GM13976 (cell line): ENCODE measurements at places on chromosomes 1 and 21.

GRCh38 chr1:247293047-247293446 is 37.2 kb downstream of the VN1R5 start:
- no peak for DNase-seq

DNA sequence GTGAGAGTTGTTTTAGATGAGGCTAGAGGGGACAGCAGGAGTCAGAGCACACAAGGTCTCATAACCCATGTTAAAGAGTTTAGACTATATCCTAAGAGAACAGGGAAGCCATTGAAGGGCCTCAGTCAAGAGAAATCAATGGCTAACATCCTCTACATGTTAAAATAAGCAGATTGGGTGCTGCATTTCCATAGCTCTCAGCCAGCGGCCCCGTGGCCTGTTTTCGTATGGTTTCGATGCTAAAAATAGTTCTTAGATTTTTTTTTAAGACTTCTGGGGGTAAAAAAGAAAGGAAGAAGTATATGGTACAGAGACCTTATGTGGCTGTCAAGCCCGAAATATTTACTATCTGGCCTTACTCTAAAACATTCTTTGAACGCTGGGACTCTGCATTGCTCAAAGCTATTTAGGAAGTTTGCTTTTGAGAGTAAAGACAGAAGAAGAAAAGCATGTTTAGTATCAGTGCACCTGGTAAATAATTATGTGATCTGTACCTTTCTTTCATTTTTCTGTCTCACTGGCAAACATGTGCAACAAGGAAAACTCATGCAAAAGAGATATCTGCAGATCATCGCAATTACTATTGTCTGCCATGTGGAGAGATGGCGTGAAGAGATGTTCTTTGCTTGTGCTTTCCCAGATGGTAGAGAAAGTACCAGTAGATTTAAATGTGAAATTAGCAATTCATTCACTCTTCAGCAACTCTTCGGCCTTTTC is 8.4 kb downstream of the PDIK1L start:
- DNase-seq, result no peak

DNA sequence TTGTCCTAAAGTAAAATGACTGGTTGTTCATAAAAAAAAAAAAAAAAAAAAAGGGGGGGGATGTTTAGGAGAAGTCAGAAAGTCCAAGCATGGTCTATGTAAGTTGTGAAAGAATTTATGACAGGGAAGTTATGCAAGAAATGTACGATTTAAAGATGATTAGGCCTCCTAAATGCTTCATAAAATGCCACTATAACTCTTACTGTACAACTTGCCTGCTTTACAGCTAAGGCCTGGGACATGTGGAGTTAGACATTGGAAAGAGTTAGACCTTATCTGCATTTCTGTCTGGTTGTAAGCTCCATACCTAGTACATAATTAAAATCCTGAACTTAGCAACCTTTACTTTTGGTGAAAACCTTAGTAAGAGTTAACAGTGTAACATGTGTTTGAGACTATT is 150.0 kb downstream of the TPR start:
- no peak for DNase-seq

- DNase-seq, result no peak
These were observed 25.4 kb downstream of the HMGCS2 start for GRCh38 chr1:119743308-119743707.
